Activated T-cell treated with anti-CD3 and anti-CD28 coated beads for 48 hours (primary cell): ENCODE measurements at places on chromosomes 2 and 18.

GRCh38 chr18:62323483-62324180 is 1.5 kb upstream of the TNFRSF11A start:
- DNase-seq = no peak

DNA sequence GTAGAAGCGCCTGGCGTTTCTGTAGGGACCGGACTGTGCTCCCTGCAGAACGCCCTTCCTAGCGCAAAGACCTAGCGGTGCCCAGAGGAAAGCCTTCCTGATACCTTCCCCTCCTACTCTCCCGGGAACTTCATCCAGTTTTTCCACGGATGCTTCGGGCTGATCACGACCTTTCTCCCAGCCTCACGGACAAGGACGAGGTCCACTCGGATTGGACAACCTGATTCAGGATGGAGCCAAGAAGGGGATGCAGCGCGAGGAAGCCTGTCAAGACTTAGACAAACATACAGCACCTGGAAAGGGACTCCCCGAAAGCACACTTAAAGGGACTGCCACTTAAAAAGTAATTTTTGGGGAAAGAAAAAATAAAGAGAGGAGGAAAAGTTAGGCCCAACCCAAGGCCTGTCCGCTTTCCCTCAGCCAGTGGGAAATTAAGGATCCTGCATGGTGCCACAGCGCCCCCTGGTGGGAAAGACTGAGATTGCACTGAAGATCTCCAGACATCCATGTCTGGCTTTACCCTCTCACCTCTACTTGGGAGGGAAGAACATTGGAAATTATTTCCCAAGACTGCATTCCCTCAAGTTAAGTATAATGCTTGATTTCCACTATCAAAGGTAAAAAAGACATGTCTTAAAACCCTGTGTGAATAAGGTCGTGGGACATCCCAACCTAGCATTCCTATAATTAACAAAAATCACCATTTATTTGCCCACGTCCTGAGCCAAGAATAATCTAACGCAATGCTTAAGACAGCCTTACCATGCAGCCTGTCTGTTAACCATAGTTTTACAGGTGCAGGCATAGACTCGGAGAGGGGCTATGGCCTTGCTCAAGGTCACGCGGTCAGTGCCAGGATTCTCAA is 13.4 kb upstream of the COPS8 start:
- peak; percentile 50 for DNase-seq

GRCh38 chr18:66103550-66103949 is 352.7 kb downstream of the CDH7 start:
- no peak for DNase-seq

DNA sequence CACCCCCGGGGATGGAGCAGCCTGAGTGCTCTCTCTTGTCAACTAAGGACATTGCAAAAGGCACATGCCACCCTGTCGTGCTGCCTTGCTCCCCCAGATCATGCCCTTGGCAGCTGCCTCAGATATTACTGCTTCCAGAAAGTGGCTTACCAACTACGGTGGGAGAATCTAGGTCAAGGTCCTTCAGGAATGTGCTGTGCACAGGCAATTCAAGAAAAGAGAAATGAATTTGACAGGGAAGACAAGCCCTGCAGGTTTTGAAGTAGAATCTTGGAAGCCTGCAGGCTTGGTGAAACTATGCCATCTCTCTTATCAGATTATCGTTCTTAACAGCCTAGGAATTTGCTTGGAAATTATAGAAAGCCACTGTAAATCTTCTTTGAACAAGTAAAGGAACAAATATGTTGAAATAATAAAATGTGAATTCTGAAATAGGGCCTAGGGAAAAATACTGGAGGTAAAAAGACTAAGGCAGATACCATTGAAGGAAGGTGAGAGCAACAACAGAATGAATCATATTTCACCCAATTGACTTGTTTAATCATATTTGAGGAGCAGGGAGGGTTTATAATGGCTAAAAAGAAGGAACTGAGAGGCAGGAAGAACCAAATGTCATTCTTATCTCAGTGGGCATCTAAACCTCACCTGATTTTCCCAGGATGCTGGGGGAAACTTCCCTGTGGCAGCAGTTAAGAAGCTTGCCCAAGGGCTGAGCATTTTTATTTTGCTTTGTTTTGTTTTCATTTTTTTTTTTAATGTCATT is 94.0 kb upstream of the GLS start:
- DNase-seq = no peak

GRCh38 chr2:99476629-99477028 is 13.2 kb downstream of the REV1 start:
- DNase-seq = no peak

DNA sequence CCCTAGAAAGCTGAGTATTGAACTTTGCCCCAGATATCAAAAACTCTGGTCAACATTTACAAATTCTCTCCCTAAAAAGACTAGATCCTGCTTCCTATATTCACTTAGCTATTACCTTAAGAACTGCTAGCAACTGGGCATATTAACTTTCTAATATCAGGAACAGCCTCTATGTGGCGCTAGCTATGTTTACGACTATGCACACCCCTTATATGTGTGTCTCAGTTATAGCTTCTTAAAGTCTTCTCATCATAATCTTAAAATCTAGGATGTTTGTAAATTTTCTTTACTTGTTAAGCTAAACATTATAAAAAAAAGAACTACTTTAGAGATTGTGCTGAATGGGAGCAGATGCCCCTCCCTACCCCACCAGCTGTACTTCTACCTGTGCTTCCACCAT is 1.7 kb upstream of the STAMBP start:
- DNase-seq = no peak

DNA sequence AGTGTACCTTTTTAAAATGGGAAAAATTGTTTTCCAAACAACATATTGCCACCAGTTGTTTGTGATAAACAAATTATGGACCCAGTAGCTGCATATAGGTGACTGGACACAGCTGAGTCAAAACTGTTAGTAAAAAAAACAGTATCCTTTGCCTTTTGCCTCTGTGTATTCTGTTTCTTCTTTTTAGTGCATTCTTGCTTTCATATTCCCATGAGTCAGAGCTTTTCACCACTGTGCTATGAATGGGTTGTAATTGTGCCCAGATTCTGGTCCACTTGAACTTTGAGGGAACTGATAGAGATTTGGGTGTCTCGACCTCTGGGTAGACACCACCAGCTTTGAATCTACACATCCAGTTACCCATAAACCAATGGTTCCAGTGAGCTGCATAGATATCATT is 1441.9 kb upstream of the ZEB2 start:
- DNase-seq = no peak

DNA sequence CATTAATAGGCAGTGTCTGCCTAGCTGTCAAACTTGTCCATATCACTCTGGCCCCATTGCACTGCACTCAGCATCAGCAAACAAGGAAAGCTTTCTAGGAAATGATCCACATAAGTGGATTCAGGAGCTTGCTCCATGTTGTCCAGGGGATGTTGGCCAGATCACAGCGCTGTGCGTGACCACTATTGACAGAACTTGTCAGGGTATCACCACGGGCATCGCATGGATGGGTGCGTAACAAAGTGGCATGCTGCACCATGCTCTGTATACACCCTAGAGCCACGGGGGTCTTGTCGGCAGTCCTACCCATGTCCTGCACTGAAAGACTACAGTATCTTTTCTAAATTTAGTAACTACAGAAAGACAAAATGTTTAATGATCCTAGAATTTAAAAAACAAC is 15.6 kb downstream of the SATB2 start:
- DNase-seq = no peak

- DNase-seq = no peak
Observed at GRCh38 chr18:12443551-12443950, 35.8 kb downstream of the PRELID3A start.

GRCh38 chr18:13627639-13628038 is 98.7 kb downstream of the FAM210A start:
- no peak for DNase-seq

DNA sequence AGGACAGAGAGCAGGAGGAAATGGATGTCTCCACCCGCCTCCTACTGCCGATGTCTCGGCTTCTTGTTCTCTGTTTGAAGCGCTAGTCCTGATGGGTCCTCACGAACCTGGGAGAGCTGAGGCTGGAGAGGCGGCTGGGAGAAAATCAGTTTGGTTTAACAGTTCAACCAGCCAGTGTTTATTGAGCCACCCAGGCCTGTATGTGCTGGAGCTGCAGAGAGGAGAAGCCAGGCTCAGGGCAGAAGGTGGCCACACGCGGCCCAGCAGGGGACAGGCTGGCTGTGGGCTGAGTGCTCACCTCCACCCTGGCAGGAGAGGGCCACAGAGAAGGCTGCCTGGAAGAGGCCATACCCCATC is 202.1 kb downstream of the CYP26B1 start:
- DNase-seq = no peak

DNA sequence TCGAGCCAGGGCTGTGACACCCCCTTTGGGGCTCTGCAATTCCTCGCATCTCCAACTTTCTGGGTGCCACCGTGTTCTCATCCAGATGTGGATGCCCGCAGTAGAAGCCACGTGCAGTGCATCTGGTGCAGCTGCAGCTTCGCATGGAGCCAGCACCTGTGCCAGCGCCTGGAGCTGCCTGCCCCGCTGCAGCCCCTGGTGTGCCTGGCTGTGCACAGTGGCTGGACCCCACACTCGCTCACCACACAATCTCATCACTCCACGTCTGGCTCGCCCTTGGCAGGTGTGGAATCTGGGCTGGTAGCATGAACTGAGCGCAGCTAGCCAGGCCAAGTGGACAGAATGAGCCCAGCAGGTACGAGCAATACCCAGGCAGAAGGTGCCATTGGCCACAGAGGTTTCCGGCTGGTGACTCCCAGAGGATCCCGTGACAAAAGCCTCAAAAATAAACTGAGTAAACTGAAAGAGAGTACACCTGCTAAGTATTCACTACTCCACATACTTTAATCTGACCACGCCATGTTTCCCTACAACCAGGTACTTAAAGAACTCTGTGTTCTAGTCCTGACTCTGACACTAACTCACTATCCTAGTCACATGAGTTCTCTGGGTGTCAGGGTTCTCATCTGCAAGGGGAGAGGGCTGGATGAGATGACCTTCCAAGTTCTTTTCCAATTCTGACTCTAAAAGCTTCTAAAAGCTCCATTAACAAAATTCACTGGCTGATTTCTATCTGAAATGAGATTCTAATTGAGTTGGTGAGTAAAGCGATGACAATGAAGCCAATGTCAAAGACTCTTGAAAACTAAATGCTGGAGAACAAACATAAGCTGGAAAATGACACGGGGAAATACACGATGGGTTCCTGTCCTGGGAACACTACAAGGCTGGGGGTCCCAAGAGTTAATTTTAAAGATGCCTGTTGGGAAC is 37.1 kb downstream of the RNF152 start:
- no peak for DNase-seq

GRCh38 chr18:53991202-53991601 is 233.3 kb downstream of the MBD2 start:
- no peak for DNase-seq

DNA sequence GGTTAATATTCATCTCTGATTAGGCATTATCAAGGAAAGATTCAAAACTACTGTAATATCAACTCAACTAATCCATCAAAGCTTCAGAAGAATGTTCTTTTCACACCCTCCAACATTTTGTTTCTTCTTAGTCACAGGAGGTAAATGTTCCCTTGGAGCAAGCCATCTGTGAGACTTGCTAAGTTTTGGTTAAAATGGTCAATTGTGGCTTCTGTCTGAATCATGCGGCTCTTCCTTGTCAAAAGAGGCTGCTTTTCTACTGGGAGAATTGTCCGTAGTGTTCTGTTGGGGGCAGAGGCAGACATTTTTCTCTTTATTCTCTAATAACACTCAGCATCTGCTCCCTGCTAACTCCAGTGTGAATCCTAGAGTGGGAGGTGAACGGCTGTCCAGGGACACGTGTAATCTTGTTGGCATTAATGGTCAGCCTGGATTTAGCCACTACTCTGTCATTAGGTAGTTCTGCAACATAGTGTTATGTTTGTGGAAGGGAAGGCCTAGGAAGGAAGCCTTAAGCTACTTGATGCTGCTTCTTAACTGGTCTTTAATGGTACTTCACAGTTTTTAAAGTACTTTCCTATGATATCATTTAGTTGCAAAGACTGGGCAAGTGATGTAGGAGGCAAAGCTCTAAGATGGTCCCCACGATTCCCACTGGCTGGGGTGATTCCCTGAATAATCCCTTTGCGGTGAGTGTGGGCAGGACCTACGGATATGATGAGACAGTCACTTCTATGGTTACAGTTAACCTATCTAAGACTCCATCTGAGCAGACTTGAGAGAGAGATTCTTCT is 22.6 kb upstream of the FAP start:
- no peak for DNase-seq

GRCh38 chr2:20040489-20041172 is 10.8 kb downstream of the LAPTM4A start:
- no peak for DNase-seq

- DNase-seq = no peak
Observed at GRCh38 chr2:30351949-30352348, 95.1 kb upstream of the LCLAT1 start.

GRCh38 chr2:68423966-68424650 is 43.0 kb downstream of the FBXO48 start:
- DNase-seq = no peak

GRCh38 chr2:1584691-1585485 is 159.4 kb downstream of the PXDN start:
- DNase-seq = no peak
